ENCODE measurements at places on chromosomes 6 and 20. TPM values are rescaled to one million over a fixed set of nuclear protein-coding genes. Genes with fewer than 3 reads are reported as not detected.

DNA sequence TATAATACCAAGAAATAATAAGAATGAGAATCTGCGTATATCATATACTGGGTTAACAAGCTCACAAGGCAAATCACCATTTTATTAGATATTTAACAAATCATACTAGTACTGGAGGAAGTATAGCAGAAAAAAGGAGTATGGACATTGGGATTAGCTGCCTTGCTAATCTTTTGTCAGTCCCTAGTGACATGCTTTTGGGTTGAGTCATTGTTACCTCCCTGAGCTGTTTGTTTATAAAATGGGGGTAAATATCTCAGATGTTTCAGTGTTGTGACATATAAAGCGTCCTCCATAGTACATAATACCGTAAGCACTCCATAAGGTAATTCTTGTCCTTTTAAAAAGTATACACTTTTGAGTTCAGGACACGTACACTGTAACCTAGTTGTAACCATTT lies 107.0 kb downstream of the ESR1 start:
- H3K36me3 ChIP-seq = no peaks in the 10 kb centered on the region
- H3K4me3 ChIP-seq = no peak overlapping the region
- DNase-seq = no peak
- no peak overlapping the region for H3K27ac ChIP-seq
- peaks cover 7% of the 10 kb centered on the region for H3K4me1 ChIP-seq
- no peaks in the 10 kb centered on the region for H3K27me3 ChIP-seq

DNA sequence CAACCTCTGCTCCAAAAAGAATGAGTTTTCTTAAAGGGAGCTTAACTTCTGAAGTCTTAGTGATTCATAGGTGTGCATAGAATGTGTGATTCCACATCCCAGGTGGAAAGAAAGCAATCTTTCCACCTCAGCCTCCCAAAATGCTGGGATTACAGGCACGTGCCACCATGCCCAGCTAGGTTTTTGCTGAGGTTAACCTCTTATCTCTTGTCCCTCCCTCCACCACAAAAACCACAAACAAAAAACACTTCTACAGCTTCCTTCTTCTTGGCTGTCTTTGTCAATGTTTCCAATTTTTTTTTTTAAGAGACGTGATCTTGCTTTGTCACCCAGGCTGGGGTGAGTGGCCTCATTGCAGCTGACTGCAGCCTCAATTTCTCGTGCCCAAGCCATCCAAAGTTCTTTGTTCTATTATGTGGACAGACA lies 8.1 kb upstream of the CSE1L start:
- H3K36me3 ChIP-seq = peaks cover 2% of the 10 kb centered on the region
- no peak overlapping the region for H3K4me3 ChIP-seq
- no peaks in the 10 kb centered on the region for H3K4me1 ChIP-seq
- no peaks in the 10 kb centered on the region for H3K27me3 ChIP-seq
- DNase-seq = no peak

DNA sequence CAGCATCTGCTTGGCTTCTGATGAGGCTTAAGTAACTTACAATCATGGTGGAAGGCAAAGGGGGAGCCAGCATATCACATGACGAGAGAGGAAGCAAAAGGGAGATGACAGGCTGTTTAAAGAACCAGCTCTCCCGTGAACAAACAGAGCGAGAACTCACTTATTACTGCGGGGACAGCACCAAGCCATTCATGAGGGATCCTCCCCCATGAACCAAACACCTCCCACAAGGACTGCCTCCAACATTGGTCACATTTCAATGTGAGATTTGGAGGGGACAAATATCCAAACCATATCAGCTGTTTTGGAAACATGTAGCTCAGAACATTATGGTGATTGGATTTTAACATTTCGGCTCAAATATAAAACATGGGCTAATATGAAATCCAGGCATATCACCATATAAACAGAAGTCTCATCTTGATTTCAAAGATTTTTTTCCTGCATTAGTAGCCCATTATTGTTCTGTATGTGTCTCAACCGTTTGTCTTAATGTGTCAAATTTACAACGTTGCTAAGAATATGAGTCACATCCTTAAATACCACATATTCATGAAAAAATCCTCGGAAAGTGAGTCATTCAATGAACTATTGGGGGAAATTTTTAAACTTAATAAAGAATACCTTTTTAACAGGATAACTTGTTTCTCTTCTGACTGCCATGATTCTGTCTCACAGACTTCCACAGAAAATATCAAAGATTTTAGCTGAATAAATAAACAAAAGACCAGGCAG lies 894.3 kb downstream of the TFAP2A start:
- H3K4me3 ChIP-seq = no peak overlapping the region
- no peaks in the 10 kb centered on the region for H3K4me1 ChIP-seq
- no peaks in the 10 kb centered on the region for H3K36me3 ChIP-seq
- no peaks in the 10 kb centered on the region for H3K27me3 ChIP-seq
- H3K27ac ChIP-seq = no peak overlapping the region

The HLA-DQB2 gene
- total RNA-seq = 0.66 TPM

The BPIFA1 gene
- not detected for total RNA-seq
